Mucosa of gallbladder (tissue), 1 donor: ENCODE measurements at places on chromosomes 16 and 17. TPM values are rescaled to one million over a fixed set of nuclear protein-coding genes. Genes with fewer than 3 reads are reported as not detected.

Gene IL34
- 3.5 TPM for total RNA-seq

Gene SNRNP25
- 21.5 TPM for total RNA-seq

Gene P2RX5
- 2.0 TPM for total RNA-seq

Gene FOXN1
- 0.06 TPM for total RNA-seq

Gene LSM12
- 47.3 TPM for total RNA-seq

Gene PDILT
- total RNA-seq, result not detected
